ENCODE measurements at places on chromosomes 3 and 15.

GRCh38 chr3:17140670-17141505, 256.1 kb downstream of the PLCL2 start:
- DNase-seq: no peak

- DNase-seq: no peak
Measured at GRCh38 chr3:28322464-28322863, 26.1 kb upstream of the ZCWPW2 start.

DNA sequence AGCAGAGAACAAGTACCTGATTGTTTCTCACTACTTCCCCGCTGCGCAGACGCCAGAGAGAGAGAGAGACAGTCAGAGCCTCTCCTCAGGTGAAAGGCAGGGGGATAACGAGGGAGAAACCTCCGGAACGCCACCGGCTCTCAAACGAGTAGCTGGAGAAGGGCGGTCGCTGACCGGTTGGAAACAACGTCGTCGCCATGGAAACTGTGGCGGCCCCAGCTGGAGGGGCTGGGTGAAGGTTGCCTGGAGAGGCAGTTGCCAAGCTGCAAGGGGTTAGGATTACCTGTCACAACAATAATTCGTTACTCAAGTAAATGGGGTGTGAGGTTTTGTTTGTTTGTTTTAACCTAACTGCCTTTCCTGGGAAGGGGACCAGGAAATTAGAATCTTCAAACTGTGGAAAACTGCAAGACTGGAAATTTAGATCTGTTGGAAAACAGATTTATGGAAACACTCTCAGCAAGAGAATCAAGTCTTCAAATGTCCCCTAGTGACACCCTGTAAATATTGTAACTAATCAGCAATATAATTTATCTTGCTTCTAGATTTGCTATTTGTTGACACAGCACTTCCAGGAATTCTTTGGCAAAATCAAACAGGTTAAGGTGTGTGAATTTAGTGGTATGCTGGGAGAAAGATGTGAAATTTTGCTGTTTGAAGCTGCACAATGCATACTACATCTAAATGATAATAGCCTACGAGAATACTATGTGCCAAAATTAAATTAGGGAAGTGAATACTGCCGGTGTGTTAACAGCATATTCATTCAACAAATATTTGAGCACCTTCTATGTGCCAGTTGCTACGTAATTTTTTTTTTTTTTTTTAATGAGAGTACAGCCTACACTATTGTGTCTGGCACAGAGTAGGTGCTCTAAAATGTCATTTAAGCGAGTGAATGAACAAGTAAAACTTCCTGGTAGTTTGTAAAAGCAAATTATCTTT, at the start of gene DNAH12:
Gene DNAH12, minus strand, starts transcription at position 164 of the 945 bp plus-strand sequence. CDS start 1,474 bp downstream, outside the sequence.
- DNase-seq: peak; percentile 18

GRCh38 chr3:35144011-35144410, 495.3 kb upstream of the ARPP21 start:
- DNase-seq: no peak

- DNase-seq: peak; percentile 22
Measured at GRCh38 chr3:142180761-142181362, 31.5 kb upstream of the TFDP2 start.

DNA sequence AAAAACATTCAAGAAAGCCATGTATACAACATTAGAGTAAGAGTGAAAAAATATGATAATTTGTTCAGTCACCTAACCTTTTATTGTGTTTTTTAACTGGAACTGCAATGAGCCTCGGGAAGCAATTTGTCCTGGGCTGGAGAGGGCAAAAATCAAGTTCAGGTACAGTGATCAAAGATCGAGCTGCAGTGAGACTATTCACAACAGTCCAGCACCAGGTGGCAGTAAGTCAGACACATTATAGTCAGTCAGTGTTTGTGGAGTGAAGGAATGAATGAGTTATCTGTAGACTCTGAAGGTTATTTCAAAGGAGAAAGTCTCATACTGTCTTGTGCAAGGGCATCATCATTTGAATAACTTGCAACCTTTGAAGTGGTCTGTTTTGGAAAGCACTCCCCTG, 116.6 kb downstream of the CHDH start:
- DNase-seq: no peak

DNA sequence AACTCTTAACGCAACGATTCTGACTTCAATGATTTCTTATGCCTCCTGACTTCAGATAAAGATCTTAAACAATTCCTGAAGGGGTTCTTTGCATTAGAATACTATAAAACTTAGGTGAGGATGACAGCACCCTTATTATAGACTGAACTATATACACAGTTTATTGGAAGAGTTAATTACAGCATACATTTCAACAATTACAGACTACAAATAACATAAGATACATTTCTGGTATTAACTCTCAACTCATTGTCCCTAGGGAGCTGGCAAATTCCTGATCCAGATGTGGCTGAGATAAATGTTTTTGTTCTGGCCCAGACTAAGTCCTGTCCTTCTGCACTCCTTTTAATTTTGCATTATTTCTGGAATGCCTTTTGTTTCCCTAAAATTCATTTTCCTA, 155.5 kb upstream of the TMC3 start:
- no peak for DNase-seq

GRCh38 chr3:23761440-23761896, 44.3 kb upstream of the UBE2E1 start:
- DNase-seq: peak; percentile 10

GRCh38 chr15:76968306-76968705, 26.6 kb upstream of the PSTPIP1 start:
- no peak for DNase-seq

- DNase-seq: no peak
Measured at GRCh38 chr3:107978131-107979055, 112.4 kb downstream of the CD47 start.

DNA sequence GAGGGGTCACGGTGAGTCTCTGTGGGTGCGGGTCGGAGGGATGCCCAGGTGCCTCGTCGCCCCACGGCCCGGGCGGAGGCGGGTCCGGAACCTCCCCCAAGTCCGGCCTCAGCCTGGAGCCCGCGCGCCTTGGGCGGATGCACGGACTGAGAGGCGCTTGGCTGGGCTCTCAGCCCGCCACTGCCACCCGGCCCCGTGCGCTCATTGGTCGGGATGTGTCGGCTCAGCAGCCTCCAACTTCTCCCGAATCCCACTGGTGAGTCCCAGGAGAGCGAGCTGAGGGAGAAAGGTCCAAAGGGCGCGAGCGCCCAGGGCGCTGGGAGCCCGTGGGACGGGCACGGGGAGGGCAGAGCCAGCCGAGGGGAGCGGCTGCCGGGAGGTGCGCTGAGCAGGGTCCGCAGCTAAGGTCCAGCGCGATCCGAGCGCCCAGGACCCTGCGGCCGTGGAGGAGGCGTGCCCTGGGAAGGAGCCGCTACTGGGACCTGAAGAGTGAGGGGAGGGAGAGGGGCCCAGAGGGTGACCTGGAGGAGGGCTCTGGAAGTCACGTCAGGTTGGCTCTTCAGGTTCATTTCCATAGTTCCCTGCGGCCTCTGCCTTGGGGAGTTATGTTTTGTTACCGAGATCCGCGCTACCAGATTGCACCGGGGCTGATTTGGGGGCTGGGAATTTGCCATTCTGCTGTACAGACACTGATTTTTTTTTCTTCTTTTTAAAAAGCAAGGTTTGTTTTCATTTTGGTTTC, at the start of gene MME:
Gene MME, plus strand, starts transcription at position 574 of the 742 bp plus-strand sequence. CDS start 3,849 bp downstream, outside the sequence.
- no peak for DNase-seq

- no peak for DNase-seq
Measured at GRCh38 chr15:73570355-73571032, 62.7 kb downstream of the NPTN start.

DNA sequence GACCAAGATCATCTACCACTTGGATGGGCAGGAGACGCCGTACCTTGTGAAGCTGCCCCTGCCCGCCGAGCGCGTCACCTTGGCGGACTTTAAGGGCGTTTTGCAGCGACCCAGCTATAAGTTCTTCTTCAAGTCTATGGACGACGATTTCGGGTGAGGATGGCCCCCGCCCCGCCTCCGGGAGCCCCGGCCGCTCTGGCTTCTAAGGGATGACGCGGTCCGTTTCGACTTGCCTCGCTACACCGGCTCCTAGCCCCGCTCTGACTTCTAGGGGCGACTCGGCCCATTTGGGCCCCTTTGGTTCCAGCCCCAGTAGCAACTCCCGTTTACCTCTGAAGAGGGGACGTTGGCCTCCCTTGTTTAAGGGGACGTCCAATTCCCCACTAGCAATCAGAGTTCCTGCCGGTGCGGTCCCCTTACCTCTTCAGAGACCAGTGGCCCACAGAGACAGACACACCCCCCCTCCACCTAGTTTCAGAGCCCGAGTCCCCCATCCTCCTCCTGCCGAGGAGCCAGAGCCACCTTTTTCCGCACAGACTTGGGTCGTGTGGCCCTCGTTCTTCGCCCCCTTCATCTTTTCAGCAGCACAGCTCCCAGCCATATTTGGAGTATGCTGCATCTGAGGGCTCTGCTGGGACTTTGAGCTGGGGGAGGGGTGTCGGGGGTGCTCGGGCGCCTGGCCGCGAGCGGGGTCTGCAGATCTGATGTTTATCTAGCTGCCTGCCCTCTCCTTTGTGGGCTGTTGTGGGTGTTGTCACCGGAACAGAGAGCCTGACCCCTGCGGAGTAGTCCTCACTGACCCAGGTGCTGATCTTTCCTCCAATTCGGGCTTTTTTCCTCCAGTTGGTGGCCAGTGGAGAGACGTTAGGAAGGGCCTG, 706 bp downstream of the DVL3 start:
- no peak for DNase-seq

GRCh38 chr3:44995142-44995770, 19.2 kb downstream of the EXOSC7 start:
- DNase-seq: no peak

- no peak for DNase-seq
Measured at GRCh38 chr3:139243710-139244109, 100.1 kb upstream of the MRPS22 start.

- DNase-seq: no peak
Measured at GRCh38 chr3:64895991-64896895, 208.4 kb upstream of the ADAMTS9 start.

- DNase-seq: no peak
Measured at GRCh38 chr3:124714223-124714853, 15.9 kb upstream of the UMPS start.

- DNase-seq: no peak
Measured at GRCh38 chr3:122343654-122344053, 18.6 kb downstream of the CSTA start.

DNA sequence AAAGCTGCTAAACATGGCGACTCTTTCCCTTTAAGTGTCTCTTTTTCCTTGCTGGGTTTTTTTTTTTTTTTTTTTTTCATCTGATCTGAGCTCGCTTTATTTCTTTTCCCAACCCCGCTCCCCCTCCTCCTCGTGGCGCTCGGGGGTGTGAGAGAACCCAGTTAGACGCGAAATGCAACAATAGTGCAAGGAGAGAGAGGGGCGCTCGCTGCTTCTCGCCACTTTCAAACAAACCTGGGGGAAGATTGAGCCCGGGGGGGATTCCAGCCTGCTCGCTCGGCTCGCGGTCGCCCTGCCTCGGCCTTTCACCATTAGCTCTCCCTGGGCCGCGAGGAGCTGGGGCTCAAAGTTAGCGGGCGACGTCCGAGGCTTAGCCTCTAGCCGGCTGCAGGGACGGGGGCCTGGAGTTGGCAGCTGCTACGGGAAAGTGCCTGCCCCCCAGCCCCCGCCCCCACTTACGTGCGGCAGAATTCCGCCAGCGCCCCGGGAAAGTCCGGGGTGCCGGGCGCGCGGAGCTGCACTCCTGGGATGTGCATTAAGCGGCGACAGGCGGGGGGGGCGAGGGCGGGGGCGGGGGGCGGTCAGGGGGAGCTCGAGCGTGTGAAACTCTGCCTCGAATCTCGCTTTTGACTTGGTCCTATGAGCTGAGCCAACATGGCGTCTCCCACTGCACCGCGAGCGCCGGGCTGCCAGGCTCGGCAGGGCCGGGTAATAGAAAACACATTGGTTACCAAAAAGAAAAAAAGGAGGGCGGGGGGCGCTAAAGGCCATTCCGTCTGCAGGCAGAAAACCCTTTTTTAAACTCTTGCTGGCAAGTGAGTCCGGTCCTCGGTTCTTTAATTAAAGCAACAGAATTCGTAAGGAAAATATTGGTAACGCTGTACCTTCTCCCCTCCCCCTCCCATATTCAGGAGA, 10.4 kb downstream of the NR2F2 start:
- no peak for DNase-seq

- no peak for DNase-seq
Measured at GRCh38 chr3:168138421-168138820, 42.7 kb upstream of the GOLIM4 start.

DNA sequence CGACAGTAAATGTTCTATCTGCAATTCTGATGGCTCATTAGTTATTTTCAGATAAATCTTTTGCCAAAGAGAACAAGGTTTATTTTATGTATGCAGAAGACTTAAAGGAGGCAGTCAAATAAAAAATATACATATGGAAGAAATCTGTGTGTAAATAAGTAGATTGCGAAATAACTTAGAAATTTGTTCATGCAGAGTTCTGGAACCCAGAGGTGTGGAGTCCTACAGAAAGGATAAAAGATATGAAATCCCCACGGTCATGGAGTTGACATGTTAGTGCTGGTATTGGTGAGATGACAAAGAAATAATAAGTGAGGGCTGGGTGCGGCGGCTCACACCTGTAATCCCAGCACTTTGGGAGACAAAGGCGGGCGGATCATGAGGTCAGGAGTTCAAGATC, 111.2 kb upstream of the CFAP20DC start:
- no peak for DNase-seq

Data from COLO829 (cell line).